Endothelial cell of coronary artery (primary cell): ENCODE measurements at places on chromosomes 12 and 14. TPM values are rescaled to one million over a fixed set of nuclear protein-coding genes. Genes with fewer than 3 reads are reported as not detected.

The GPR137C gene
- 0.45 and 0.94 TPM in 2 replicates for total RNA-seq

The CLMN gene
- 2.5 and 3.8 TPM in 2 replicates for total RNA-seq

The TSPAN31 gene
- total RNA-seq = 40.5 and 57.2 TPM in 2 replicates

The ATN1 gene
- 8.1 and 15.3 TPM in 2 replicates for total RNA-seq
